Stimulated activated memory B cell treated with anti-CD40 and anti-IgM and Interleukin-4, amounts not matched to agents 10 μg/mL and 1 μg/mL and 100 μg/mL, for 72 hours (primary cell): ENCODE measurements at places on chromosomes 12 and 14.
A peak's percentile ranks its signal among the peaks of the same experiment; 100 is the strongest.

DNA sequence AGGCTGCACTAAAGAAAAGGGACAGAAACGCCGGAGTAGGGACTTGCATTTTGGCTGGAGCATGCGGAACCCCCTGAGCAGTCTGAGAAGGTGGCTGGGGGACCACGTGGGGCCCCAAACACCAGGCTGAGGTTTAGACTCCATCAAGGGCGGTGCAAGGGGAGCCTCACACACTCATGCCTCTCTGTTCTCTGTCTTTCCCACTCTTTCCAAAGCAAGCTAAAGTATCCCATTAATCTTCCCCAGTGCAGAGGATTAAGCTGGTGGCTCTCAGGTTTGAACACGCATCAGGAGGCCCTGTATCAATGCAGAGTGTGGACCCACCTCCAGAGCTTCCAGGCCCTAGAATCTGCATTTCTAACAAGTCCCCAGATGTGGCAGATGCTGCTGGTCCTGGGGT is 13.5 kb downstream of the CCDC197 start:
- no peak for ATAC-seq

- ATAC-seq, result peak; percentile 51
Measured at GRCh38 chr12:111320258-111321050, 48.4 kb downstream of the PHETA1 start.

GRCh38 chr14:72948481-72949138 is 22.3 kb downstream of the DCAF4 start:
- ATAC-seq, result no peak

GRCh38 chr14:52602131-52602530 is 49.5 kb downstream of the GPR137C start:
- ATAC-seq, result no peak

DNA sequence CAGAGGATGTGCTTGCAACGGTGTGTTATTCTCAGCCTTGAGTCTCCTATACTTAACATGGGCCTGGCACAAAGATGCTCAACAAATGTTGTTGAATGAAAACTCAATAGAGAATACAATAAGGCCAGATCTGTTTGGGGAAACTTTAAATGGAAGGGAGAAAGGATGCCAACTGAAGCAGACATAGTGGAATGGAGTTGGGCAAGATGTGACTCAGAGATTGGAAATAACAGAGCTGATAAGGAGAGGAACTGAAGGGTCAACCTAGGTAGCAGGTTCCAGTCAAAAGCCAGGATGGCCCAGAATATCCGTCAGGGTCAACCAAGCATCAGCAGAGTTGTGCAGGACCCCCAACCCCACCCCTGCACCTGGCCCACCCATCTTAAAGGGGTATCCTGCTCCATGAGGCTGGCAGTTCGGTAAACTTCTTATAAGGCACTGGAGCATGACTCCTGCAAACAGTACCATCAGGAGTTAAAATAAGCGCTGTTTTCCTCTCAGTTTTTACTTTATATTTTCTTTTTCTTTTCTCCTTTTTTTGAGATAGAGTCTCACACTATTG is 1.1 kb upstream of the BCDIN3D start:
- ATAC-seq, result no peak

- no peak for ATAC-seq
Measured at GRCh38 chr12:104433061-104433460, 23.7 kb upstream of the CHST11 start.

DNA sequence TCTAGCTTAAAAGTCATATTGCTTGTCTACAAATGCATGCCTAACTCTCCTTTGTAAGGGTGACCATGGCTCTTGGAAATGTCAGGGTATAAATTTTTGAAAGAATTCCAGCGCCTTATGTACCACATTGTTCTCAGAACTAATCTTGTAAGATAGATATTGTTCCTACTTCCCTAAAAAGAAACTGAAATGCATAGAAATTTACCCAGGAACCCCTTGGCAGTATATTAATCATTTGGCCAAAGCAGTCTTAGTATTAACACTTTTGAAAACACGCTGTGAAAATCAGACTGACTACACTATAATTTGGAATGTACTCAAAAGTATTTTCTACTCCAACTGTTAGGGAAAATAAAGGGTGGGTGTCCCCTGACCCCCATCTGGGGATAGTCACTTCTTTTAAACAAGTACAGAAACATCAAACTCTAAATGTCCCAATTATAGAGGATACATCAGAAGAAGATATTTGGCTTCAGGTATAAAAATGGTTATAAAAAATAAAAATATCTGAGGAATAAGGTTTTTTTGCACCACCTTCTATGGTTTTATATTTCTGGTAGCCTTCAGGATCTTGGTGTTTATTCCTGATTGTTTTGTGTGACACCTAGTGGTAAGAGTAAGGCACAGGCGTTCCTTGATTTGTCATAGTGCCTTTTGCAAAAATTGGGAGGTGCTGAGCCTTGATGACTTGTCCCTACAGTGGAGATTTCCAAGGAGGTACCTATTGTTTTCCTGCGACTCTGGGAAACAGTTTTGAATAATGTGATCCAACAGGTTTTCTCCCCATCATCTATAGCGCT is 2.2 kb upstream of the NFKBIA start:
- ATAC-seq, result no peak

DNA sequence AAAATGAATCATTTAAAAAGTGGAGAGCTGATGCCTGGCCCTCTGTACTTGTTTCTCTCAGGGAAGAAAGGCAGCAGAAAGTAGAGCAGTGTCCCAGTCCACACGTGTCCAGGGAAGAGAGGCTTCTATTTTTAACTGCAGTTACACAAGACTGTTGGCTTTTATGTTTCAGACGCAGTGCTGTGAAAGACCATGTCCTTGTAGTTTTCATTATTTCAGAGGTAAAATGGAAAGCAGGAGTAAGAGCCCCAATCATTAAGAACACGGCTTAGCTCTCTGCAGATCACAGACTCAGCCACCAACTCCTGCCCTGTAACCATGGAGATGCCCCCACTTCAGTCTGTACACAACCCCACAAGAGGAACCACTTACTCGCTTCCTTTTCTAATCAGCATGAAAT is 336.3 kb downstream of the DAD1 start:
- ATAC-seq, result no peak

- ATAC-seq, result no peak
Measured at GRCh38 chr12:88720785-88721650, 140.7 kb upstream of the KITLG start.

GRCh38 chr12:45975506-45975905 is 14.9 kb downstream of the SCAF11 start:
- no peak for ATAC-seq

- peak; percentile 31 for ATAC-seq
Measured at GRCh38 chr14:64234877-64235651, 59.1 kb downstream of the ESR2 start.

DNA sequence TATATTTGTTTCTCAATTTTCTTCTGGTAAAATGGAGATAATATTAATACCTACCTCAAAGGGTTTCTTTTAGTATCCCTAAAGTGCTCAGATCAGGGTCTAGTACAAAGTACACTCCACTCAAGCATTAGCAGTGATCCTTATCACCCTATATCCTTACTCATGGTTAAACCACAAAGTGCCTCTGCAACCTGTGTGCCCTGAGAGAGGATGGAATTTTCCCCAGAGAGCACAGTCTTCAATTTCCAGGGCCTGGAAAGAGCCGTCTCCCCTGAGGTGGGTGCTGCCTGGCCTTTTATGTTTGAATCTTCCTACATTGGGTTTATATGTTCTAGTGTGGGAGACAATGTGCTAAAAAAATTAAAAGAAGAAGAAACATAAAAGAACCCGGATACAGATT is 183.1 kb upstream of the FBXO33 start:
- ATAC-seq, result no peak

DNA sequence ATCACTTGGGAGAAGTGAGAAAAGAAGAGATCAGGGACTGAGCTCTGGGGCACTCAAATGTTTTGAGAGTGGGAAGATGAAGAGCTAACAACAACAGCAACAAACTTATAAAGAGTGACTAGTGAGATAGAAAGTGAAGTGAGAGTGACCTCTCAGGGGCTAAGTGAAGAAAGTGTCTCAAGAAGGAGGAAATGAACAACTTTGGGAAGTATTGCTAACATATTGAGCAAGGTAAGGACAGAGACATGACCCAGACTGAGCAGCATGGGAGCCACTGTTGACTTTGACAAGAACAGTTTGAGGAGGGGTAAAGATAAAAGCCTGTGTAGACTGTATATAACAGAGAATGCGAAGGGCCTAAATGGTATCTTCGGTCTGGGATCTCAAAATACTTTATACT is 155.1 kb upstream of the BTG1 start:
- peak; percentile 61 for ATAC-seq

GRCh38 chr14:66206554-66206953 is 279.6 kb upstream of the CCDC196 start:
- no peak for ATAC-seq

GRCh38 chr12:93824514-93825500 is 147.6 kb downstream of the CRADD start:
- no peak for ATAC-seq

DNA sequence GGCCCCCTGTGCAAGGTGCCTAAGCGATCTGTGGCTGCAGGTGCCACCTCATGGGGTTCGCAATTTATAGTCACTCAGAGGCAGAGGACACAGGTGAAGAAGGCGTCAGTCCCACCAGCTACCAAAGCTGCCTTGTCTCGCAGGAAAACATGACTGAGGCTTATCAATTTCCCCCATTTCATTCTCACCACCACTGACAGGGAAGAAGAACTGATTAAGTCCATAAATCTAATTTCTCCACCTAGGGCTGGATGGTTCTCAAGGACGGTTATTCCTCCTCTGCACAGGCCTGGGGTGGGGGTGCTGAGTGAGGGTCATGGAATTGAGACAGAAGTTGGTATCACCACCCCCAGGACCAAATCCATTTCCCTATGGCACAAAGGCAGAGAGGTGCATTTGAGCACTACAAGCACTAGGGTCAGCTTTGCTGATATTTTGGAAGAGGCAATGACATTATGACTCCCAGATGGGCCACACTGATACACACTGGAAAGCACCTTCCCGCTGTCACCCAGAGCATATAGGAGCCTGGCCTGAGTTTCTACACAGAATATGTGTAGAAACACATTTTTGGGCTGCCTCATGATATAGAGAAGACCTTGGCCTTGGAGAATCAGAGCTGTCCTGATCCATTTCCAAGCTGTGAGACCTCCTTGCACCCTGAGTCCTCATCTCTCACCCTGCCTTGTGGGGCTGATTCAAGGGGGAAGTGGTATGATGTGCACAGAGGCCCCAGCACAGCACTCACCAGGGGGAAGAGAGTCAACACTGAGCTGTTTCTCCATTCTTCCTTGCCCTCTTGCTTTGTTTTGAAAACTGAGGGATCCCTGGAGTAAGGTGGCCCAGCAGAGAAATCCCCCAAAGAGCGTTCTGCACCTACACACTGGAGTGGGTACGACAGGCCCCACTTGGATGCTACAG is 59.4 kb downstream of the PITPNM2 start:
- ATAC-seq, result peak; percentile 35

GRCh38 chr12:116458492-116458891 is 100.7 kb upstream of the MAP1LC3B2 start:
- peak; percentile 38 for ATAC-seq

- ATAC-seq, result no peak
Measured at GRCh38 chr12:98725476-98726247, 80.6 kb downstream of the APAF1 start.

GRCh38 chr12:12007001-12007712 is 63.6 kb upstream of the BCL2L14 start:
- ATAC-seq, result peak; percentile 56

- no peak for ATAC-seq
Measured at GRCh38 chr12:44389896-44390295, 486.2 kb downstream of the NELL2 start.

GRCh38 chr12:110252716-110253115 is 28.3 kb upstream of the ATP2A2 start:
- no peak for ATAC-seq

DNA sequence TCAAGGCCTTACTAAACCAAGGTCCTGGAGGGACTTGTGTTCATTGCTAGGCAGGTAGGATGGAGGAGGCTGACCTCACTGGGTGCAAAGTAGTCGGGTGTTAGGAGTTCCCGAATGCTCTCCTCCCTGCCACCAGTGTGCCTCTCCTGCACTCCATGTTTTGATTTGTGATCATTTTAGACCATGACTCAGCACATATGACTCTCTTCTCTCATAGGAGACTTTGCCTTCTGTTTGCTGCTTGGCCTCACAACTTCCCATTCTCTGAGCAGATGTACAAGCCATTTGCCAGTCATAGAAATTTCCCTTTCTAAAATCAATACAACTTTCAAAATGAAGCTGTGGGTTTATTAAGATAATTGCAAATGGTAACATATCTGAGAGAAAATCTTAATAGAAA is 46.6 kb upstream of the LRIG3 start:
- ATAC-seq, result no peak

GRCh38 chr14:76531821-76532318 is 155.9 kb downstream of the ESRRB start:
- no peak for ATAC-seq

DNA sequence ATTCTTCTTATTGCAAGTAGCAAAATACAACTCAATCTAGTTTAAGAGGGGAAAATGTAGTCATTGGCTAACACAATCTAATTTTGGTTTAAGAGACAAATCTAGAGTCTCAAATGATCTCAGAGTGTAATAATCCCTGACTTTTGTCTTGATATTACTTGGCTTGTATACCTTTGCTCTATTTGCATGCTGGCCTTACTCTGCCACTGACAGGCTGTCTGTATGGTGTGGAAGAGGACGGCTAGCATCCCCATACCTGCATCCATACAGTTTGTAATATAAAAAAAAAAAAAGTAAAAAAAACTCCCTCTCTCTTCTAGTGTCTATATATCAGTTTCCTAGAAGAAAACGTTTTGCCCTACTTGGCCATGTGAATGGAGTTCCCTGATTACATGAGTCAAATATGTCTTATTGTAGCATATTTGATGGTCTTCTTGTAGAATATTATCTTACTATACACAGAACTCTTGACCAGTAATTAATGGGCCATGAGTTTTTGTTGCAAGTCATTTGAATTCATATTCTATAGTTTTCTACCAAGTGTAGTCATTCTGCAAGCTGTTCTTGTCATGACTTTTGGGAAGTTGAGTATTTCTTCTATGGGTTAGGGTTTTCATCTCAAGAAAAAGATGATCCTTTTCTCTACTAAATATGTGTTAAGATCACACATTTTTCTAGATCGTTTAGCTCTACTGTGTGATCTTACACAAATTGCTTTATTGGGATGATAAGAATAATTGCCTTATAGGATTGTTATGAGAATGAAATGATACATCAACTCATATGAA is 8.2 kb downstream of the HIF1A start:
- no peak for ATAC-seq

GRCh38 chr14:77562681-77563080 is 53.8 kb downstream of the SPTLC2 start:
- no peak for ATAC-seq

DNA sequence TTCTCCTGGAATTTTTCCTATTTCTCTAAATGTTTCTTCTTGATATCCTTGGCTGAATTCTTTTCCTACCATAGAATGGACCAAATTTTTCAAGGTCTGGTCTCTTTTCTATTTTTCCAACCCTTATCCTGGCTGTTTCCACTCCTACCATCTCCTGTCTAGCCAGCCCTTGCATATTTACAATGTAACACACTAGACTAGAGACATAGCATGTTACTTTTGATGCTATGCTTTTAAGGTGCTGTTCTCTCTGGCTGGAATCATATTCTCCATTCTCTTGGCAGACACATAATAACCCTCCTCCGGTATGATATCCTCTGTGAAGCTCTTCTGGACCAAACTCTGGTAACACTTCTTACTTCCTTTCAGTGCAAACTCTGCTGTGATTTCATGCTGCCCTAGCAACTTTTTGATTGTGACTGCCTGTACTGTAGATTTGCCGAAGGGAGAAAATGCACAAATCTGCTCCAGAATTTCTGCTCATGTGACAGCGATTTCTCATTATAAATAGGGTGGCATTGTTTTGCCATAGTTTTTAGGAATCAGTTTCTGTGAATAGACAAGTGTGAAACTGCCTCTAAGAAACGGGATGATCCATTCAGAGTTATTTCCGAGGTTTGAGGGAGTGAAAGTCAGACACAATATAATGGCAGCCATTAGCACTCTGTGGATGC is 284.4 kb downstream of the MDGA2 start:
- no peak for ATAC-seq
